ENCODE measurements at places on chromosomes 3 and 15.

DNA sequence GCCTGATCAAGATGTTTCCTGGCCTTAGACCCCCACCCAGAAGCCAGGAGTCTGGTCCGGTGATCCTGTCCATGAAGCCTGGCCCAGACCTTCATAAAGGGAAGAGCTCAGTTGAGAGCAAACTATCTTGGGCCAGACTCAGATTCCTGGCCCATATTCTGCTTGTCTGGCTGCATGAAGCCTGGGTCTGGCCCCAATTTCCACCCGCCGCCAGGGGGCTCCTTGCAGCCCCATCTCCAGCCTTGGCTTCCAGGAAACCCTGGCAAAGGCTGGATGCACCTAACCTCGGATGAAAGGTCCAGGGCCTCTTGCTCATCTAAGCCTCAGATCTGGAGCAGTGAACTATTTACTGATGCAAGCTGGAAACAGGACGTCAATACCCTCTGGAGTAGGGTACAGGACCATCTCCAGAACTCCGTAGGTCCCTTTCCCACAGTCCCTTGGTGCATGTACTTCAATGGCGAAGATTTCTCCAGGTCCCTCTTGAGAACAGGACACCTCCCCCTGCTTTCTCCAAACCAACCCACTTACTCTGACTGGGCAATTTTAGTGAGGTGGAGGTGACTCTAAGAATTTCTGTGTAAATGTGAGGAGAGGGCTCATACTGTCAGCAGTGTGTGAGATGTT is 5.6 kb downstream of the FOXL2 start:
- DNase-seq: no peak

- no peak for DNase-seq
Observed at GRCh38 chr15:101686718-101687117, 34.5 kb upstream of the TM2D3 start.

- DNase-seq: no peak
Observed at GRCh38 chr15:39491115-39491885, 89.6 kb upstream of the THBS1 start.

- DNase-seq: no peak
Observed at GRCh38 chr3:14177580-14178246, 688 bp downstream of the XPC start.

GRCh38 chr3:72238010-72238691 is 453.2 kb upstream of the PROK2 start:
- no peak for DNase-seq

DNA sequence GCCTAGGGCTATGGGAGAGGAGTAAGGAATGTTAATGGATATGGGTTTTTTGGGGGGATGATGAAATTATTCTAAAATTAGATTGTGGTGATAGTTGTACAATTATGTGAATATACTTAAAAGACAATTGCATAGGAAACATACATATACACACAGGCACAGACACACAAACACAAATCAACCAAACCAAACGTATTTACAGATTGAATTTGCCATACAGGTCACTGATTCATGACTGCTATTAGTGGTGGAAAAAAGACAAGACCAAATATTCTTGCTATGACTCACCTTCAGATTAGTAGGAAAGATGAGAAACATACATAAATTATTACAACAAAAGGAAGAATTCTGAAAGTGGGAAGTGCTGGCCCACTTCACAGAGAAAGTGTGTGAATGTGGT is 85.3 kb downstream of the C3orf38 start:
- no peak for DNase-seq

DNA sequence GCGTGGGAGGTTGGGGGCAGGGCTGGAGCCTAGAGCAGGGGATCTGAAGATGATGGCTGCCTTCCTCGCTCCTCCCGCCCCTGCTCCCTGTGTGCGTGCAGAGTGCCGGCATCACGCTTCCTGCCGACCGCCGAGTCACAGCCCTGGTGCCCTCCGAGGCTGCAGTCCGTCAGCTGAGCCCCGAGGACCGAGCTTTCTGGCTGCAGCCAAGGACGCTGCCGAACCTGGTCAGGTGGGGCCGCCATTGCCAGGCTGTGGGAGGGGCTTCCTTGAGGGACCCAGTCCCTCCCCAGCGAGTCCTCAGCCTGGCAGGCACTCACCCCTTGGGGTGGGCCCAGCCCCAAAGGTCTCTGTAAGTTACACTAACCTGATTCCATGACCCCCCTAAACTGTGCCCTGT is 17.6 kb downstream of the STAB1 start:
- no peak for DNase-seq

GRCh38 chr3:12465836-12466225 is 18.4 kb upstream of the TSEN2 start:
- no peak for DNase-seq

DNA sequence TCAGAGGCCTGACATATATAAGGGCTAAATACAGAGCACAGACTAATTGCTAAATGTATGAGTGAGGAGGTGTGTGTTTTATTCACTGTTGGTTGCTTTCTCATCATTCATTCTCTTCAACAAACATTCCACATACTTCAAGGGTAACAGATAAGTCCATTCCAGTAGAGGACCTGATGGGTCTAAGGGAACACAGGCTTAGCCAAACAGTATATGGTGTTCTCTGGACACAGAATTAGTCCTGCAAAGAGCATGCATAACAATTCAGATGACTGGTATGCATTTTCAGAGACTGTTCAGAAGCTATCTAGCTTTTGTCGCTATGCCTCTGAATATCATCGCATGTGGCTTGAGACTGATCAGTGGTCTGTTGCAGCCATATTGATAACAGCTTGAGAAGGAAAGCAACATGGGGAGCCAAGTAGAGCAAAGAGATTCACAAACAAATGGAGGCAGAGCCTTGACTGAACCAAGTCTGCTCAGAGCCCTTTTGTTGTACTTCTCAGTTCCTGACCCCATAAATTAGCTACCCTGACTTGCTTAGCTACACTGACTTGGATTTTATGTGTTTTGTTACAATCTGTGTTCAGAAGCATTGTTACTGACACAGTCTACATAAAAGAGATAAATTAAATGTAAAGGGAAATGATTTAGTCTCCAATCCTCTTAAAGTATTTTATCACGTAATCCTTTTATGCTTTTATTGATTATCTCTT is 1178.7 kb downstream of the ROBO1 start:
- DNase-seq: no peak

DNA sequence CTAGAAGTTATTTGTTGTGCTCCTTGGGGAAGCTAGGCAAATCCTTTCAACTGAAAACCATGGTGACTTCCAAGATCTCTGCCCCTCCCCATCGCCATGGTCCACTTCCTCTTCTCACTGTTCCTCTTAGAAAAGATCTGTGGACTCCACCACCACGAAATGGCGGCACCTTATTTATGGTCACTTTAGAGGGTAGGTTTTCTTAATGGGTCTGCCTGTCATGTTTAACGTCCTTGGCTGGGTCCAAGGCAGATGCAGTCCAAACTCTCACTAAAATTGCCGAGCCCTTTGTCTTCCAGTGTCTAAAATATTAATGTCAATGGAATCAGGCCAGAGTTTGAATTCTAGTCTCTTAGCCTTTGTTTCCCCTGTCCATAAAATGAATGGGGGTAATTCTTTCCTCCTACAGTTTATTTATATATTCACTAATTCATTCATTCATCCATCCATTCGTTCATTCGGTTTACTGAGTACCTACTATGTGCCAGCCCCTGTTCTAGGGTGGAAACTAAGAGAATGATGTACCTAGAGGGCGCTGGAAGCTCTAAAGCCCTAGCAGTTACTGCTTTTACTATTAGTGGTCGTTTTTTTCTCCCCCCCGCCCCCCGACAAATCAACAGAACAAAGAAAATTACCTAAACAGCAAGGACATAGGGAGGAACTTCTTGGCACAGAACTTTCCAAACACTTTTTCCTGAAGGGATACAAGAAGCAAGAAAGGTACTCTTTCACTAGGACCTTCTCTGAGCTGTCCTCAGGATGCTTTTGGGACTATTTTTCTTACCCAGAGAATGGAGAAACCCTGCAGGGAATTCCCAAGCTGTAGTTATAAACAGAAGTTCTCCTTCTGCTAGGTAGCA is 657 bp downstream of the PATL2 start:
- peak; percentile 35 for DNase-seq

DNA sequence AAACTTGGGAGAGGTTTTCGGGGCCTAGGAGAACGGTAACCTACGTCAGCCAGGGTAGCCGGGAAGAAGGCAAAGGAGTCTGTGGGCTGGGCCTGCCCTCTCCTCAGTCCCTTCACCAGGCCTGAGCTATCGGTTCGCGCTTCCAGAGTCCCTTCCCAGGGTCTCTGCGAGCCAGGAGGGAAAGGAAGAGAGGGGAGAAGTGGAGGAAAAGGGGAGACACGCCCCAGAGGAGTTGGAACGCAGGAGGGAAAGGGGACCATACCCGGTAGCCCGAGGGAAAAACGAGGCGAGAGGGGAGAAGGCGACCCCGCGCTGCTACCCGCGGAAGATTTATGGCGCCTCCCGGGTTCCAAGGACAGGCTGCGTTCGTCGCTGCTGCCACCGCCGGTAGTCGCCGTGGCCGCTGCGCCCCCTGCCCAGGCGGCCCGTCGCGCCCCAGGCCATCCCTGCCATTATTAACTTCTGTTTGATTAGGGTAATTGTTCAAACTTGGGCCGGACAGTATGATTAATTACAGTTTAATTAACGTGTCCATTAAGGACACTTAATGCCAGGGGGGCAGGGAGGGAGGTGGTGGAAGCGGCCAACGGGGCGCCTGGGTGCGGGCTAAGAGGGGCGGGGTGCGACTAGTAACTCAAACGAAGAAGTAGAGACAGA is 3.4 kb upstream of the SKOR1 start:
- DNase-seq: no peak

DNA sequence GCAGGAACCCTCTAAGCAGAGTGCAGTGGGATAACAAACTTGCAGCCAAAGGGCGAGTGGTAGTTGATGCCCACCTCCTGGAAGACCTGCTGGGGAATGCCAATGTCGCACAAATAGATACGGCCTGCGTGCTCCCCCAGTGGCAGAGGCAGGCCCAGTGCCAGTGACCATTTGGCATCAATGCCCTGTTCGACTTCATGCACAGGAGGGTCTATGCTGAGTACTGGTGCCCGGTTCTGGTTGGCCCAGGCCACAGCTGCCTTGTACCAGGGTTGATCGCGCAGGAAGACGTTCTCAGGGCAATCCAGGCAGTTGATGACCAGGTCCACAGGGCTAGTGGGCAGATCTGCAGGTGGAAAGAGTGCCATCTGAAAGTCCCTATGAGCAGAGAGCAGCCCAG is 17.0 kb downstream of the CLK3 start:
- DNase-seq: no peak

GRCh38 chr15:28896951-28897350 is 11.2 kb downstream of the APBA2 start:
- no peak for DNase-seq

DNA sequence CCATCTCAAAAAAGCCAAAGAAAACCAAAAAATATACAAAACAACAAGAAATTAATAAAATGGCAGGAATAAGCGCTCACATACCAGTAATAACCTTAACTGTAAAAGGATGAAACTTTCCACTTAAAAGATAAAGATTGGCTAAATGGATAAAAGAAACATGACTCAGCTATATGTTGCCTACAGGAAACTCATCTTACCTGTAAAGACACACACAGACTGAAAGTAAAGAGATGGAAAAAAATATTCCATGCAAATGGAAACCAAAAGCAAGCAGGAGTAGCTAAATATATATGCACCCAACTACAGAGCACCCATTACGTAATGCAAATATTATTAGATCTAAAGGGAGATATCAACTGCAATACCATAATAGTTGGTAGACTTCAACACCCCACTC is 49.7 kb downstream of the ADAM10 start:
- DNase-seq: no peak

DNA sequence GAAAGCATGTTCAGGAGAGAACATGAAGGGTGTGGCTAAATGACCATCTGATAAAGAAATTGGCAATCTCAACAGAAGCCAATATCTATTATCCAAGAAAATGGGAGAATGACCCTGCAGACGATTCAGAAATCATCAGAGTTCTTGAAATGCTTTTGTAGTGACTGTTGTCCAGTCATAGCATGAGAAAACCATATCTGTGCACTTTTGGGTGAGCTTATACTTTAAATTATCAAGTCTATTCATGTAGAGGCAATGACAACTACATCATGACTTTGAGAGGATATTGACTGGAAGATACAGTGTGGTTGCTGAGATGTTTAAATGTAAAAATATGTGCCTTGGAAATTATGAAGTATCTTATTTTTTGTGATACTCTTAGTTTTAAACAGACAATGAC is 57.6 kb upstream of the AZI2 start:
- no peak for DNase-seq

DNA sequence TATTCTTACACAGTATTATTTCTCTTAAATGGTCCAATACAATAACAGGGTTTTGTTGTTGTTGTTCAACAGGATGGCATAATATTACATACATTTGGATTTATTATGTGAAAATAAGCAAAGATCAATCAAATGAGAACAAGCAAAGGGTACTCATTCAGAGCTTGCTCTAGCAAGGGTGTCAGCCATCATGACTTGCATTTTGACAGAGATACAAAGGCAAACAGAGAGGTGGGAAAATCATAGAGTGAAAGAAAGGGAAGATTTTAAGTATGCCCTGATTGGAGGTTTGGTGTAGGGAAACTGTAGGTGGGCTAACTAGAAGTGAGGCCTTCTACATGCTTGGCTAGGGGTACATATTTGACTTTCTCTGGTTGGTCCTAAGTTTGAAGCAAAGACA is 109.1 kb upstream of the BCHE start:
- DNase-seq: no peak

- no peak for DNase-seq
Observed at GRCh38 chr3:21830541-21830940, 79.5 kb upstream of the ZNF385D start.

GRCh38 chr3:175207361-175207760 is 348.2 kb downstream of the NAALADL2 start:
- DNase-seq: no peak

GRCh38 chr3:173819368-173819767 is 421.8 kb downstream of the NLGN1 start:
- DNase-seq: no peak

DNA sequence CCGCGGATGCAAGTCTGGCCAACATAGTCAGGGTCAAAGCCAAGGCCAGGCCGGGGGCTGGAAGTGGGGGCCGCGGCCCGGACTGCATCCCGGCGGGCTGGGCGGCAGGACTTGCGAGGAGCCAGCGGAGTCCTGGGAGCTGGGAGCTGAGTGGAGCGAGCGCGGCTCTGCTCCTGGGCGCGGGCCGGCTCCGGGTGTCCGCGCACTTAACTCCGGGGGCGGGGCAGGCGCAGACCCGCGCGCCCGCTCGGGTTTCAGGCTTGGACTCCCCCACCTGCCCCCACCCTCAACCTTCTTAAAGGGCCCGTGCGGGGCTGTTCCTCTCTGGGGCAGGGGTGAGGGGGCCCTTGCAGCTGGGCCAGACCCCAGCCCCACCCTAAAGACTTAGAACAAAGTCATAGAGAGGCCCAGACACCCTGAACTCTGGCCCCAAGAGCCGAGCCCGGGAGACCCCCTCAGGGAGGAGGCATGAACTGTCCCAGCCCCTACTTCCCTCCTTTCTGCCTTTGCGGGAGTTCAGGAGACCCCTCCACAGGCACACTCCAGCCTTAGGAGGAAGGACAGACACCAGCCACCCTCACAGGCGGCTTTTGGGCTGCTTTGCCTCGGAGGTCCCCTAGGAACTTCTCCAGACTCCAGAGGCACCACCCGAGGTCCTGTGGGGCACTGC is at the start of gene CSPG4:
TSS of gene CSPG4 (minus strand) at position 181 of the 670 bp plus-strand sequence. CDS start at position 88, 93 bp downstream.
- DNase-seq: no peak
